NCI-H1436 (cell line): ENCODE measurements at places on chromosomes 7 and 10.

DNA sequence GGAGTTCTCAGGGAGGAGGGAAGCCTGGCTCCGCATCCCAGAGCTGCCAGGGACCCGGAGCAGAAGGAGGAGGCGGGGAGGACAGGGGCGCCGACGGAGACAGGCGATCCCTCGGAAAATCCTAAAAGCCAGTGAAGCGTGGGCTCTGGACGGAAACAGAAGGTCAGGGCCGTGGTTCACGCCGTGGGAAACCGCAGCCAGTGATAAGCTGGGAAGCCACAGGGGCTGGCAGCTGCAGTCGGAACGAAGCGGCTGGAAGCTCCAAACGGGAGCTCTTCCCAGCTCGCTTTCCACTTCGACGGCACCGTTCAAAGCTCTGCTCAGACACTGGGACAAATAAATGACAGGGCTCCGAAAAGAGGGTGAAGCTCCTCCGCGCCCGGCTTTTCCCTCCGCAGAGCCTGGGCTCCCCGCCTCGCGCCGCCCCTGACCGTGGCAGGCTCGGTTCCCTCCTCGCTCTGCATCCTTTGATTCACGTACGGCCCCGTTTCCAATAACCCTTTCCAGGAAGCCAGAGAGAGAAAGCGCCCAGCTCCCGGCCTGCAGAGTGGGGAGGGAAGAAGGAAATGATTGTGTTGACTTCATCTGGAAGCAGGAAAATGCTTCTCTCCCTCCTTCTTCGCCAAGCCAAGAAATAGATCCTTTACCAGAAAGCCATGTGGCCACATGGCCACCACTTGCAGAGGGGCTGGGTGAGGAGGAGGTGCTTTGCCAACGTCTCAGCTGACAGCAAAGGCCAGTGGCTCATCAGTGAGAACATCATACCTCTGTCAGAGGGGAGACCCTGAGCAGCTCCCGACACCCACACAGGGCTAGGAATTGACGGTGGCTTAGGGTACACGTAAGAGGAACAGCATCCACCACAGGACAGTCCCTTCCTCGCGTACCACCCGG, 57.4 kb downstream of the ADRB1 start:
- no peak for DNase-seq

- no peak for DNase-seq
Measured at GRCh38 chr10:68795886-68796532, 31.3 kb upstream of the STOX1 start.

DNA sequence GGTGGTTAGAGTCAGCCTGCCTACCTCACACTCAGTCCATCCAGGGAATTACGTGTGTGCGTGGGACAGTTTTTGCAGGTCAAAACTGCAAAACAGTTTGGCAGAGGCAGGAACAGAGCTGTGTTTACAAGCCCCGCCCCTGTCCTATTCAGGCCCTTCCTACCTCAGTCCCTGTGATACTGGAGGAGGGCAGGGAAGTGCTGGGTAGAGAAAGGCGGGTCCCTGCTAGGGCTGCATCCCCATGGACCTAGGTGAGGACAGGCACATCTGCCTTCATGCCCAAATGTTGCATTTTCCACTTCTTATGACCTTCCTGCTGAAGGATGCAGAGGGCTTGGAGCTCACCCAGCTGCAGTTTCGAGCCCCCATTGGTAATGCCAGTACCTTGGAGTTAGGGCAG, 25.1 kb downstream of the SBDS start:
- no peak for DNase-seq

- DNase-seq: no peak
Measured at GRCh38 chr7:33979807-33980355, 74.5 kb downstream of the BMPER start.
